ENCODE measurements at places on chromosomes 7 and 10.

- DNase-seq: no peak
Observed at GRCh38 chr7:55641273-55641691, 69.0 kb upstream of the VOPP1 start.

DNA sequence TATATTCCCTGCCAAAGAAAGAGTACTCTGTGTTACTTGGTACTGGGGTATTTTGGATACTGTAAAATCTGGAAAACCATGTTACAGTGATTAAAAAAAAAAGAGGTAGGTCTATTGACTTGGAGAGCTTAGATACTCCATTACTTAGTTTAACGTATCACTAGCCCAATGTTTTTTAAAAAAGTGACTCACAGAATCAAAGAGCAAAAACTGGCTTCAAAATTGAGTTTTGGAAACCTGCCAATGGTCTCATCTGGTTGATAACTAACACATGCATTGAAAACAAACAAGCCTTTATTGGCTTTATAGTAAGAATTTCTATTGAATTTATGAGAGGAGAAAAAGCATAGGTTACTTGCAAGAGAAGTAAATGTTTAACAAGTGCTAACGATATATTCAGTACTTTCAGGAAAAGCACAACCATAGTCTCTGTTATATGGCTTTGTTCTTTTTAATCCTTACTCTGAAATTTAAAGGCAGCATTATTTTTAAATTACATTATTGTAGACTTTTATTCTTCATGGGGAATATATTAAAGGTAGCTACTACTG is 563.3 kb upstream of the SORCS1 start:
- DNase-seq: no peak

GRCh38 chr7:34417781-34418180 is 240.2 kb upstream of the NPSR1 start:
- no peak for DNase-seq

GRCh38 chr7:153550173-153550572 is 502.0 kb upstream of the DPP6 start:
- DNase-seq: no peak

DNA sequence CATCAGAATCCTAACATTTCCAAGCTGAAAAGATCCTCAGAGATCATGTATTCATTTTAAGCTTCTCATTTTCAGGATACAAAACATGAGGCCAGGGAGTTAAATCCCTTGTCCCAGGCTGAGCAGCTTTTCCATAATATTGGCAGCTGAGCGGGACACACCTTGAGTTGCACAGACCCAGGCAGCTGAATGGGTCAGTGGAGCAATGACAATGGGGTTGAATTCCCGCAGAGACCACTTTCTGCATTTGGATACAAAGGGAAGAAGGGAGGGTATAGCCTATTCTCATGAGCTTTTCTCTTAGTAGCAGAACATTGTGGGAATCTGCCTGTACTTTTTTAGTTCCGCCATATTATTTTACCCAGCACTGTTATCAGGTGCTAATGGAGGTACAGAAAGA is 49.5 kb downstream of the PRR15 start:
- no peak for DNase-seq

DNA sequence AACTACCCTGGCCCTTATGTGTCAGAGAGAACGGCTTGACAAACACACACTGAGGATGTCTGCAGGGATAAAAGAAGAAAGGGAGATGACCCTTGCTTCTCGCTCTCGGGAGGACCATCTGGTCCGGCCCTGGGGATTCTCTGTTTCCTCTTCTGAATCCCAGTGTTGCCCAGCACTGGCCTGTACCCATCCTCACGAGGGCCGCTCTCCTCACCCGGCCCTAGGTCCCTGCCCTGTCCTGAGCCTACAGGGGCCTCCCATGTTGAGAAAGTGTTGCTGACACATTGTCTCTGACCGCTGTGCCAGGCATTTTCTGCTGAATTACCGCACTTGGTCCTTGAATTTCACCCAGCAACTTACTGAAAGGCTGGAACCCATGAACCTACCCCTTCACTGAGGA is 171.9 kb upstream of the LANCL2 start:
- DNase-seq: no peak

- no peak for DNase-seq
Observed at GRCh38 chr7:119974972-119975371, 298.0 kb upstream of the KCND2 start.

GRCh38 chr7:140674356-140674800 is 1.6 kb downstream of the ADCK2 start:
- DNase-seq: no peak

GRCh38 chr7:137667633-137668387 is 179.0 kb downstream of the DGKI start:
- no peak for DNase-seq

DNA sequence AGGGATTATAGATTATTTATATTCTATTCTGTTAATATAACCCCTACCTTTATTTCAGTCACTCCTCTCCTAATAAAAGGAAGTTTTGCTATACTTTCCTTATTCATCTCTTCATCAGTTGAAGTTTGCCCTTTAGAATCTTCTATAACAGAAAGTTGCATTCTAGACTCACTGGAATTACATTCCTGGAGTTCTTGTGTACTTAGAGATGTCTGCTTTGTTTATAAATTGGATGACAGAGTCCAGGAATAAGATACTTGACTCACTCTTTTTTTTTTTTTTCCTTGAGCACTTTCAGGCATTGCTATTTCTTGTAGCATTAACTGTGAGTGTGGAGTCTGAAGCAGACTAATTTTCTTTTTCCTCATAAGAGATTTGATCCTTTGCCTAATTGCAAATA is 640.8 kb downstream of the XPNPEP1 start:
- DNase-seq: no peak

DNA sequence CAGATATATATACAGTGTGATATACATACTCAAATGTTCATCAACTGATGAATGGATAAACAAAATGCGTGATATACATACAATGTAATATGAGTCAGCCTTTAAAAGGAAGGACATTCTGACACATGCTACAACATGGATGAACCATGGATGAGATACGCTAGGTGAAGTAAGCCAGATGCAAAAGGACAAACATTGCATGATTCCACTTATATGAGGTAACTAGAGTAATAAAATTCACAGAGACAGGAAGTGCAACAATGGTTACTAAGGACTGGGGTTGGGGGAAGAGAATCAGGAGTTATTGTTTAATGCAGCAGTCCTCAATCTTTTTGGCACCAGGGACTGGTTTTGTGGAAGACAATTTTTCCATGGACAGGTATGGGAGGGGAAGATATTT is 47.3 kb upstream of the PIK3AP1 start:
- no peak for DNase-seq

DNA sequence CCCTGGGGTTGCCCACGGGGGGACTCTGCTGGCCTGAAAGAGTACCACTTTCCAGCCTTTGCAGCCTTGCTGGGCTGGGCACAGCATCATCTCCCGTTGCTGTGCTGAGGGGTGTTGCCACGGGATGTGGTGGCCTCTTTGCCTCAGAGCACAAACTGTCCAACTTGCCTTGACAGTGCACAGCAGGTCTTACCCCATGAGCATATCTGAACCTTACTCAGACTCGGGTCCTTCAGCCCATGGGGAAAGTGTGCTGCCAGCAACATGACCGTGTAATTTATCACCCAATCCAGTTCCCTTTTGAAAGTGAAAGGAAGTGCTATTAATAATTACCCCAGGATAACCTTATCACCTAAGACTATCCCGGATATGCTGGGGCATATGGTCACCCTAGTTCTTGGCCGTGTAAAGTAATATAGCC is 46.8 kb downstream of the TBXAS1 start:
- no peak for DNase-seq

DNA sequence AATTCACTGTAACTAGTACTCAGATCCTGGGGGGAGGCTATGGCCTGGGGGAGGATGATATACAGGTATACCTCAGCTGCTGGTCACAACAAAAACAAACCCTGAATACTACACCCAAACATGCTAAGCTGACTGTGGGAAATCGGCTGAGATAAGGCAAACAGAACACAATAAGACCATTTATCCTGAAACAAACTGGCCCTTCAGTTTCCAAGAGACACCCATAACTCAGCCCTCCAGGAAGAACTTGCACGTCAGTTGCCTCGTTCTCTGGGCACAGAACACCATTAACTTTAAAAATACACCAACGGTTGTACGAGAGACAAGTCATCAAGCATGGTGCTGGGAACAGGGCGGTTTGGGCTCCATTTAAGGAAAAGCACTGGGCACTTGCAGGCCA is 24.1 kb upstream of the KCNMA1 start:
- DNase-seq: no peak

DNA sequence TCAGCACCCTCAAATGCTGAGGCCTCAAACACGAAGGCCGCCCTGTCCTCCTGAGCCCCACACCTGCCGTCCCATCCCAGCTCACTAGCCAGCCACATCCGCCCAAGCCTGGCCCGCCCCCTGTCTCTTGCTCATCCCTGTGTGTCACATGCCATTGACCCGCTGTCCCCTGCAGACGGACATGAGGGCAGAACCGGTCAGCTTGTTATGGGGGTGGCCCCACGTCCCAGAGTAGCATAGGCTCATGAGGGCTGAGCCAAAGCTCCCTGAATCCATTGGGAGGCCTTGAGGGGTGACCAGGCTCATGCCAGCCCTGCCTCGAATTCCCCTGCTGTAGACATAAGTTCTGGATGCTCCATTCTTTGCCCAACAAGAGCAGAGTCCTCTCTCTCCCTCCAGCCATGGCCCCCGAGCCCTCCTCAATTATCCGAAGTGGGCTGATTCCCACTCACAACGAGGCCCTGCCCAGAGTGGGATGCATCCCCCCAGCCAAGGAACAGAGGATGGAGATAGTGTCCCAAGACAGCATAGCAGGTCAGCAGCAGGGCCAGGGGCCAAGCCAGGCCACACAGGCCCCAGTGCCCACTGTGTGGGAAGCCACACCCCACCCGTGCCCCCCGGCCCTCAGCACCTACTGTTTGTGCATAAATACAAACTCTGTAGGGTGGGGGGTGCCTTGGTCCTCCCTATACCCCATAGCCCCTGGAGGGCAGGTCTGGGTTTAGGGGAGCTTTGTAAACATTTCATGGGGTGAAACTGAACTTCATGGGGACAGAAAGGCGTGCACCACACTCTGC is 42.1 kb downstream of the EBF3 start:
- no peak for DNase-seq

DNA sequence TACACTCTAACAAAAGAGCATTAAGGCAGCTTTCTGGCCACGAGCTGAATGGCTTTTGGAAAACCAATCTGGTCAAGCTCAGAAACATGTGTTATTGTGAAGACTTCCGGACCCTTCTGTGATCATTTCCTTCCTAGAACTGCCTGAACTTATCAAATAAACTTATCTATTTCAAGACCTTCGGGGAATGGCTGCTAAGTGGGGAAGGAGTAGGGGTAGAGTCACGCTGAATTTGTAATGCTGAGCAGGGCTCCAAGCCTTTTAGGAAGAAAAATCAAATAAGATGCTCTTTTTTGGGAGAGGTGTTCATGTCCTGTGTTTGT is 56.6 kb downstream of the PAPSS2 start:
- DNase-seq: no peak

- no peak for DNase-seq
Observed at GRCh38 chr10:115558252-115558651, 465.1 kb downstream of the ATRNL1 start.

- no peak for DNase-seq
Observed at GRCh38 chr7:128924707-128925588, 12.8 kb upstream of the IRF5 start.

DNA sequence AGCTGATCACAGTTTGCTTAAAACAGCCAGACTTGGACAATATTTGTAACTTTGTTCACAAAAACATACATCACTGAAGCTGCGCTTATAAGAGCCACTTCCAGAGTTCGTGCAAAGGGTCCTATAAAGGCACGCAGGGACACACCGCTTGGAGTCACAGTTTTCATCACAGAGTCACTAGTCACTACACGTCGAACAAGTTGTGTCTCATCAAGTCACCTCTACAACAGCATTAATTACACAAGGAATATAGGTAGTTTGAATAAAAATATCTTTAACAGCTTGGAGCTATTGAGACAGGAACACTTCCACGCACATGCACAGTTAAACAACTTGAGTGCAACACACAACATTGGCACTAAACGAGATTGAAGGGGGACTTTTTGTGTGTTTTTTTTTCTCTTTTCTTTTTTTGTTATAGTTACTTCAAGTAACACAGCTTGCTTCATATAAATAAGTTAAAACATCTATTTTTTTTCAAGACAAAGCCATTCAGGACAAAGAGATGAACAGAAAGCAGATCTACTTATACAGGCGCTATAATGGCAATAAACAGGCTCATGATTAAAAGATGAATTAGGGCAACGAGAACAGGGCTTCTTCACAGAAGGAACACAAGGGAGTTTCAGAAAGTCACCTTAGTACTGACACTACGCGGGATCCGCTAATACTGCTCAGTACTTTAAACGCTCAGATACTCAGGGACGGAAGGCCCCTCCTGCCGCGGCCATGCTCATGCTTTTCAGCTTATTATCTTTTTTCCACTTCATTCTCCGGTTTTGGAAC is 2.2 kb downstream of the HOXA5 start:
- DNase-seq: no peak

DNA sequence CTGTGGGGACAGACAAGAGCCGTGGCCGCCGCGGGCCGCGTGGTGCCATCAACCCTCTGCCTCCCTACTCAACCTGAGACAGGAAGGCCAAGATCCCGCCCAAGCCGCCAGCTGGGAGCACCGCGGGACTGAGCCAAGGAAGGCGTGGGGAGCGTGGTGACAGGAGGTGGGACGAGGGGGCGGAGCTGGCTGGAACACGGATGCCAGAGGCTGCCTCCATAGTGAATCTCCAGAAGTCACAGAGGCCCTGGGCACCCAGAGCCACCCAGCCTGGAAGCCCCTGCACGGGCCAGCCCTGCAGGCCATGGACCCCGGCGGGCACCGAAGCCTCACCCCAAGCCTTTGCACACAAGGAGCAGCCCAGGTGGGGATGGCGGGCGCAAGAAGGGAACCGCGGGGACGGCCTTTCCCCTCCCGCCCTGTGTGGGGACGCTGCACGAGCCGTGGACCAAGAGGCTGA is 18.1 kb upstream of the DPYSL4 start:
- DNase-seq: no peak

DNA sequence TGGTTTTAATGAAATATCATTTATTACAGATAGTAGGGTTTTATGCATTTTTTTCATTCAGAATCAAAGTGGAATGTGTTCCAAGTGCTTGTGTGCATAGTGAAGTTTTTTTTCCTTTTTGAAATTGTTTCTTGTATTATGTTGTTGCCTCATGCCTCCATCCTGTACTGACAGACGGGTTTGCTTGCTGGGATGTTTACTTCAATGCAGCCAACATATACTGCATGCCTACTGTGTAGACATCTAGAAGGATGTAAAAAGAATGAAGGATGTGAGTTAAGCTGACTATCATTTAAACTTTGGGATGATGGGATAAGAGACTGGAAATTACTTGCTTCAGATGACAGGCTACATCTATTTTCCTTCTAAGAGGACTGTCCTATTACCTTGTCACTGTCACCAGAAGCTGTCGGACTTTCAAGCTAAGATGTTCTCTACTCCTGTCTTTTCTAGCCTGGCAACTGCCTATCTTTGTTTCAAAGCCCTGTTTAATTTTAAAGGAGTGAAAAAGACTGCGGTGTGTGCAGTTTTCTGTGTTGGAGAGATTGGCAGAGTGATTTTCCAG is 243.7 kb downstream of the CDK14 start:
- no peak for DNase-seq

- DNase-seq: no peak
Observed at GRCh38 chr10:92907280-92907679, 59.0 kb downstream of the EXOC6 start.
